ENCODE measurements at places on chromosomes 12 and 14. TPM values are rescaled to one million over a fixed set of nuclear protein-coding genes. Genes with fewer than 3 reads are reported as not detected.

BCL2L2 gene
- total RNA-seq: 41.4 TPM

DNA sequence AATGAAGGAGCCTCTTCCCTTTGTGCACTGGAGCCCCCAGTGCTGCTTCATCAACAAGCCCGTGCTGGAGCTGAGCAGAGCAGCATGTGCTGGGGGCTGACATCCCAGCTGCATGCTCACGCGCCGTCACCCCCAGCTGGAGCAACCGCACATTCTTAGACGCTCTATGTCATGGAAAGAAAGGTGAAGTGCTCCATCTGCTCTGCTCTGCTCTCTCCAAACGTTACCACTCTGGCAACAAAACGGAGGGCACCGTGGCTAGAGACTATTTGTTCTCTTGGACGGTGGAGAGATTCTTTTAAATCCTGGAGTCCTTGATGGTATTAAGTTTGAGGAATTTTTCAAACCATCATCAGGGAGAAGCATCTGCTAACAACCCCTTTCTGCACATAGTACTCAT is 208.4 kb downstream of the C12orf75 start:
- DNase-seq: no peak

- no peak for DNase-seq
Measured at GRCh38 chr12:81389550-81390099, 311.7 kb downstream of the ACSS3 start.

DNA sequence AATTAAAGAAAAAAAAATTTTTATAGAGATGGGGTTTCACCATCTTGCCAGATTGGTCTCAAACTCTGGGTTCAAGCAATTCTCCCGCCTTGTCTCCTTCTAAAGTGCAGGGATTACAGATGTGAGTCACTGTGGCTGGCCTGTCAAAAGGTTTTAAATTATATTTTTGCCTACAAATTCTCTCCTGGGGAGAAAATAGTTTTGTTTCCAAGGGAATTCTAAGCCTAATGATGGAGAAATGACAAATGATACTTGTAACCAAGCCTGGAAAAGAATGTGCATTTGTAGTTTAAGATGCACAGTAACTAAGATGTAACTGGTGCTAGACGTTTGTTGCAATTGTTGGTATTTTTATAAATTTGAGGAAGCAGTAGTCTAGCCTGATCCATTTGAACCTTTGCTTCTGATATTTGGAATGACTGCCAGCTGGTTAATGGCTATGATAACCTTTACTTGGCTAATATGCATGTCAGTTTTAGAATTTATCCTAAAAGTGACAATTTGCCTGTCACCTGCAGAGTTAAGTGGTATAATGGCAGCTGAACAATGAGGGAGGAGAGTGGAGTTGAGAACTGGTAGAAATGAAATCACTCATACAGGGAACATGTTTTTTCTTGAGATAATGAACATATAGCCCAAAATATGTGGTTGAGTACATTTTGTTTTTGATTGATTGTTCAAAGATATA is 148.0 kb downstream of the FUT8 start:
- no peak for DNase-seq

- DNase-seq: no peak
Measured at GRCh38 chr14:59181791-59182190, 6.7 kb upstream of the DAAM1 start.

DNA sequence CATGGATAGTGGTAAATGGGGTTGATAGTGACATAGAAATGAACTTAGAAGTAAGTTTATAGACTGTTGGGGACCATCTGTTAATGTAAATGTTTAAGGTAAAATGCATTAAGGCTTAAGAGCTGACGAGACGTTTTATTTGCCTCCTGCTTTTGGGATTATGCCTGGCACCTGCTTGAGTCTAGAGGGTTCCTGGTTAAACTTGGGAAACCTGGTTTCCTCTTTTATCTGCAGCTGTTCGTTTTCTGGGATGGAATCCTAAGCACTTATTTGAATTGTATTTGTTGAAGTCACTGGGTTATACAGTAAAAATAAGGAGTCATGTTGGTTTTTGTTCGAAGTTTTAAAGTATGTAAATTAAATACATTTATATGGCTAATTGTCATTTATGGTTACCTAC is 914.7 kb downstream of the NRXN3 start:
- no peak for DNase-seq

- DNase-seq: no peak
Measured at GRCh38 chr12:132354211-132354981, 25.0 kb upstream of the GALNT9 start.

- DNase-seq: no peak
Measured at GRCh38 chr14:36683083-36683724, 21.5 kb downstream of the PAX9 start.
